Mammary epithelial cell (primary cell): ENCODE measurements at places on chromosomes 7 and 10.
A peak's percentile ranks its signal among the peaks of the same experiment; 100 is the strongest.

GRCh38 chr7:16069998-16070397 is 351.3 kb downstream of the CRPPA start:
- DNase-seq: no peak

DNA sequence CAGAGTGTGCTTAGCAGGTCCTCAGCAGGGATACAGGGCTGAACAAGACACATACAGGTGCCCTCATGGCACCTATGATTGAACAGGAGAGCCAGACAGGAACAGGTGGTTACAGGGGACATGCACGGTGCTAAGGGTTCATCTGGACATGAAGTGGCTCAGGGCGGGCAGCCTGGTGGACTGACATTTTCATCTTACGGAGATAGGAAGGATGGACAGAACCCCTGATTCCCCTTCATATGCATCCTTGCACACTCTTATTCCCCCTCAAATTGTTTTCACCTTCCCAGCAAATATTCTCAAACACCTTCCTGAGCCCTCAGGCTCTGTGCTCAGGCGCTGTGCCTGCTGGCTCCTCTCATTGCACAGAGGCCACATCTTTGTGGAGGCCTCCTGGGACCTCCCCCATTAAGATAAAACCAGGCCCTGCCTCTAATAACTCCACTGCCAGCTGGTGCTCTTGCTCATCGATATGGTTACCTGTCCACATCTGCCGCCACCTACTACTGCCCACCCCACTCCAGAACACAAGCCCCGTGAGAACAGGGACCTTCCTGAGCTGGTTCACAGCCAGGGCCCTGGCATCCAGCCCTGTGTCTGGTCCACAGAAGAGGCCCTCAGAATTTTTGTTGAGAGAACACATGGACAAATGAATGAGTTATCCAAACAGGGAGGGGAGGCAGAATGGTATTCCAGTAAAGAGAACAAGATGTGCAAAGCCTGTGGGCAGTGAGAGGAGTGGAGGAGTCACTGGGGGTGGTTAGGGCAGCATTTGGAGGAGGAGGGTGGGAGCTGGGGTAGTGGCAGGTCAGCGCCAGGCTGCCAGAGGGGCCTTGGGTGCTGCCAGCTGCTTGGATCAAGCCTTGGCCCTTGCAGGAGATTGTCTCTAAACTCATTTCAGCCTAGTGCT is 68.9 kb upstream of the AQP1 start:
- no peak for DNase-seq

GRCh38 chr7:81064426-81064825 is 145.6 kb upstream of the SEMA3C start:
- DNase-seq: no peak

DNA sequence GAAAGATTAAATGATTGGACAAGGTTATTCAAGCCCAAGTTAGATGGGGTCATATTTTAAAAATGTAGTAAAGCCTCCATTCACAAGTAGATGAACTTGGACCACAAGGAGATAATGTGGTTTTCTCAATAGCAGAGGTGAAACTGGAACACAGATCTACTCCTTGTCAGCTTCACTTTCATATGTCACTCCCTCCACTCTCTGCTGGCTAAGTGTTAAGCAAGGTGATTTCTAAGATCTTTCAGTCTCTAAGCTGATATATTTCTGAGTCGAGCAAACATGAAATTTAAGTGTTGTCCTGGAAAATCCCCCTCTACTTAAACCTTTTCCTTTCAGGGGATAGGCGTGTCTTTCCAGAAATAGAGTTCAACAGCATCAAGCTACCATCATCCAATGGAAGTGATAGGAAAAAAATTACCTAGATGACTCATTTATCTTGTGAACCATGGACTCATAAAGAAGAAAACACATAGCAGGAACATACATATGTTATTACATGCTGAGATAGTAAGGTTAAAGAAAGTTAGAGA is 275.0 kb downstream of the PTEN start:
- peak; percentile 55 for DNase-seq

DNA sequence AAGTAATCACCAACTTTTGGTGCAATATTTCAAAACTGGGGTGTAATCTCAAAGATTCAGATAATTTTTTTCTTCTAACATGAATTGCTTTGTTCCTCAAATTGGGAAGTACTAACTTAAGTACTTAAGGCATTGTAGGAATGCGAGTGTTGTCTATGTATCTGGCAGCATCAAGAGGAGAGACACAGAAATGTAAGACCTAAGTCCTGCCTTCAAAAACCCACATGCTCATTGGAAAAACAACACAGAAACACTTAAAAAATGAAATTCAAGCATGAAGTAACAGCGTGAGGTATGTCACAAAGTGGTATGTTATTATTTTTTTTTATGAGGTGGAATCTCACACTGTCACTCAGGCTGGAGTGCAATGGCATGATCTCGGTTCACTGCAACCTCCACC is 288.5 kb downstream of the ZEB1 start:
- DNase-seq: no peak

- DNase-seq: peak; percentile 84
These were observed 126.0 kb downstream of the SGMS1 start for GRCh38 chr10:50497758-50498157.

DNA sequence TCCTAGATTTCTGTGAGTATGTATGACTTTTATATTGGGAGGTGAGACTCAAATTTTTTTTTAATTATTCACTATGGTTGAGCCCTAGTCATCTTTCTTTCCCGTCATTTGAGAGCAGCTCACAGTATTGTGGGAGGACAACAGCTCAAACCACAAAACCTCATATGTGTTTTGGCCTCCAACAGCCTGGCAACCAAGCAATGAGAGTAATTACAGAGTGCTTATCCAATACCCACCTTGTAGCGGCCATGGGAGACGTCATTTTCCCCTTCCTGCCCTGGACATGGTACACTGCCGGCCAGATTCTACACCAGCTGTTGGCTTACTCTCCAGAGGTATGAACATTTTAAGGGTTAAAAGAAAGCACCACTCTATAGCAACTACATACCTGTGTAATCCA is 49.1 kb downstream of the DOCK4 start:
- peak; percentile 96 for DNase-seq

GRCh38 chr10:71213127-71213621 is 804 bp downstream of the UNC5B start:
- peak; percentile 87 for DNase-seq

DNA sequence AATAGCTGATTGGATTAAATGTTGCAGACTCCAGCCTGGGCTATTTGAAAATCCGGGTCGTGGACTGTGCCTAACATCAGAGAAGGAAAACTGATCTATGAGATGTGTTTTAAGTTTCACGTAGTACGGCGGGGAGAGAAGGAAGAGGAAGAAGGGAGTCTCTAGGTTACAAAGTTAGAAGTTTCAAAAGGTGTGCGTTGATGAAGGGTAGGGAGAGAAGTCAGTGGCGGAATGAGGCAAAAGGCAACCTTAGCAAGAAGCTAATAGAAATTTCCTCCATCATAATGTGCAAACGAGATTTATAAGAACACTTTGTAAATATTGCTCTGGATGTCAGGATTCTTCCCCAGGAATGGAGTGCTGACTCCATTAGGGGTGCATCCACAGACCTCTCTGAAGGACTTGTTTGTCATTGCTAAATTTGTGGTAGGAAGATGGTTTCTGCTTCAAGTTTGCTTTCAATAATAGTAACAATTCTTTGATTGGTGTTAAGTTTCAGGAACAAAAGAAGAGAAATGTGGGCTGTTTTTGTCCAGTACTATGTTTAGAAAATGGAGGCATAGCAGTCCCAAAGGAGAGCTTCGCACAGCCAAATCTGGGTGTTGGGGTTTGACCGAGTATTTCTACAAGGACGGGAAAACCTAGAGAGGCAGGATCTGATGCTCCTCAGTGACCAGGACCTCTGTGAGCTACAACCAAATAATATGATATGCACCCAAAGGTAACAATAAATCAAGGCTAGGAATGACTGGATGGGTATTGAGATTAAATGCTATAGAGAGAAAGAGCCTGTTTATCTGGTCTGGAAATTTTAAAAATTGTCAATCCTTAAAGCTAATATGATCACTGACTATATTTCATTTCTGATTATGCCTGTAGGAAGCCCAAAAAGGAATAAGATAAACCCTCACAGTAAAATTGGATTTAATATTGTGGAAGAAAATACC is 8.2 kb downstream of the TWIST1 start:
- DNase-seq: no peak

GRCh38 chr7:37832194-37832593 is 16.2 kb upstream of the NME8 start:
- no peak for DNase-seq

GRCh38 chr10:80760914-80761371 is 223.2 kb downstream of the SH2D4B start:
- no peak for DNase-seq

- DNase-seq: peak; percentile 79
These were observed 7.4 kb upstream of the C10orf67 start for GRCh38 chr10:23351926-23352519.

DNA sequence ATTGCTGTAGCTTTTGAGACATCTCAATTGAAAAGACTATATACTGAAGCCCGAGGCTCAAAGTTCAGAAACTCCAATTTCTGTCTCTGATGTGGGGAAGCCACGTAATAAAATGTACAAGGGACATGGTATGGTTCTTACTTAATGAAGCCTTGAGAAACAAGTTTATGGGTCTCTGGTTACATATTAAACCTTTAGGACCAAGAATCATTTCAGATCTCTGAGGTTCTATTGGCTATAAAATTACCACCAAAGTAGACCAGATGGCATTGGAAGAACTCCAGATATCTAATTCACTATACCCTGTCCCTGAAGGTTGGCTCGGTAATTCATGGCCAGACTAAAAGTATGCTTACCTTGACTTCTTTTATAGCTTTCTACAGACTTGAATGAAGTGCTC is 23.7 kb downstream of the STAMBPL1 start:
- no peak for DNase-seq

- no peak for DNase-seq
These were observed 6.9 kb downstream of the THNSL1 start for GRCh38 chr10:25023278-25023677.

DNA sequence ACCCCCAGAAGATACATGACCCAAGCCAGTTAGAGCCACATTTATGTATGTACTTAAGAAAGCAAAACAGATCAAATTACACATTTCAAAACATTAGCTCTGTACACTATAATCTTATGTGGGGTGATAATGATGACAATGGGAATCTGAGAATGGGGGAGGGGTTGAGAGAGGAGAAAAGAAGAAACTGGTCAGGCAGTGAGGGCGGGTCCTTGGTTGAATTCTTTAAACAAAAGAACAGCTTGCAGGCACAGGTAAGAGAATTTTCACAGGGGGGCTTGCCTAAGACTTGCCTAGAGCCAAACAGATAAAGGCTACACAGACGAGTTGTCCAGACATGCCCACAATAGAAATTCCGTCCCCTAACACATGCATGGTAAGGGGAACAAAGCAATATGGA is 76.8 kb upstream of the PTER start:
- DNase-seq: no peak

GRCh38 chr10:14093730-14094484 is 236.8 kb downstream of the FRMD4A start:
- DNase-seq: no peak

- no peak for DNase-seq
These were observed 23.5 kb upstream of the CNNM2 start for GRCh38 chr10:102894466-102895213.

GRCh38 chr7:55237156-55237893 is 127.8 kb upstream of the LANCL2 start:
- no peak for DNase-seq

GRCh38 chr10:77309509-77309908 is 328.1 kb downstream of the KCNMA1 start:
- DNase-seq: no peak

DNA sequence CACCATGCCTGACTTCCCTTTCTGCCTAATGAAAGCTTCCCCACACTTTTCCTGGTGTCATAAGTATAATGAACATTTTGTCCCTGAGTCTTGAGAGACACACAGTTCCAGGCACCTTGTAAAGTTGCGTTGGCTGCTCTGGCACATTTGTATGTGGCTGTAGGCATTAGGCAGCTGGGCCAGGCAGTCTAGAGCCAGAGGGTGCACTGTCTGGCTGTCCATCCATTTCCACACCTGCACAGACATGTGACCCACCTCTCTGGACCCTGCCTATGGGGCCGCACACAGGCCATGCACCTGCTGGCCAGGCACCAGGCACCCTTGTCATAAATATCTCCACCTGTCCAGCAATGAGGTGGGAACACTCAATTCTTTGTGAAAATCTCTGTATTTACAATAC is 54.7 kb upstream of the ANTXRL start:
- no peak for DNase-seq

- no peak for DNase-seq
These were observed 807.9 kb downstream of the KCNMA1 start for GRCh38 chr10:76829724-76830123.

DNA sequence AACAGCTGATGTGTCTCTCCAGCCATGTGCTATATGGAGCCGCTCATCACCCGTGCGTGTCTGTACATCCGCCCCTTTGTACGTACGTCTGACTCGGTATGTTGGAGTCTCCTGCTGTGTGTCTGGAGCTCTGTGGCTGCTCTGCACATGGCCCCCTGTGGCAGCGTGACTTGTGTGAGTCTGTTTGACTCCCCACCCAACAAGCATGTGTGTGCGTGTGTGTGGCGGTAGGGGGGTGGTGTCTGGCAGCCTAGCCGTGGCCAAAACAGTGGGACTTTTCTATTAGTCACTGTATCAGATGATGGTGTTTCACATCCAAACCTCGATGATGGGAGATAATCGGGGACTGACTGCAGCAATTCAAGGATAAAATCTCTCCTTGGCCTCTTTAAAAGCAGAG is 94.1 kb downstream of the COL13A1 start:
- DNase-seq: peak; percentile 21

GRCh38 chr7:21361413-21362125 is 66.3 kb upstream of the SP4 start:
- no peak for DNase-seq

DNA sequence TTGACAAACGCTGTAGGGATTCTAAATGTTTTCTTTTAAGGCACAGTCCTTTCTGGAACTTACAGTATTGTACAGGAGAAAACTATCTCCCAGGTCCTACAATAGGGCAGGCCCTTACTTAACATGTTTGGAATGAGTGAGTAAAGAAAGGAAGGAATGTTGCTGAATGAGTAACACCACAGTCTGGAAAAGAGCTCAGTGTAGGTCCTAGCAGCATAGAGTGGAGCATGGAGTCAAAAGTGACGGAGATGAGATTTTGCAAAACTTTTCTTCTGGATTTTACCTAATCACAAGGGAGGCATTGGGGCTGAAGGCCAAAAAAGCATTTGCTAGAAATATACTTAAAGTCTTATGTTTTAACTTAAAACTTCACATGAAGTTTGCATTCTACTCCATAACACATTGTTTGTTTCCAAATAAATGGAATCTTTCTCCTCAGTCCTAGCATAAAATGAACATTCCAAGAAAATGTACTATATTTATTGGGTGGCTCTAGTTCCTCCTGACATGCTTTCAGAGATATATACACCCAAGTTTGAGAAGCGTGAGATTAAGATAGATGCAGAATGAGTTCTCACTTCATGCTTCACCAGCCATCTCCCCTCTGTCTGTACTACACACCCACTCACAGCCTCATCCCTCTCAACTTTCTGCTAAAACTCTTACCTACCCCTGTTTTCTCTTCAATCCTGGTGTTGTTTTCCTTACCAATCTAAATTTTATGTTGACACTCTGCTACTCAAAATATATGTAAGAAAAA is 20.2 kb upstream of the ADD3 start:
- peak; percentile 49 for DNase-seq

GRCh38 chr10:102243309-102243708 is 2.0 kb upstream of the PITX3 start:
- DNase-seq: peak; percentile 67

- no peak for DNase-seq
These were observed 62.5 kb upstream of the INSIG1 start for GRCh38 chr7:155234950-155235789.
